ENCODE measurements at places on chromosomes 2 and 18.
A peak's percentile ranks its signal among the peaks of the same experiment; 100 is the strongest.

DNA sequence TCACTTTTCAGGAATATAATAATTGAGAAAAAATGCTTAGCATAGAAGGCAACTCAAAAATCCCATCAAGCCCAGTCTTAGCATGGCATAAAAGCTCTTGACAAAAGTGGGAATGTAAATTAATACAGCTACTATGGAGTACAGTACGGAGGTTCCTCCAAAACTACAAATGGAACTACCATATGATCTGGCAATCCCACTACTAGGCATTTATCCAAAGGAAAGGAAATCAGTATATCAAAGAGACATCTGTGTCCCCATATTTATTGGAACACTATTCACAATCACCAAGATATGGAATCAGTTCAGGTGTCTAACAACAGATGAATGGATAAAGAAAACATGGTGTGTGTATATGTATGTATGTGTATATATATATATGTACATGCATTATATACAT is 28.8 kb downstream of the ITGAV start:
- no peak for DNase-seq

GRCh38 chr2:43178602-43179542 is 47.5 kb downstream of the ZFP36L2 start:
- DNase-seq = peak; percentile 93

GRCh38 chr2:165989851-165990250 is 36.3 kb upstream of the TTC21B start:
- no peak for DNase-seq

DNA sequence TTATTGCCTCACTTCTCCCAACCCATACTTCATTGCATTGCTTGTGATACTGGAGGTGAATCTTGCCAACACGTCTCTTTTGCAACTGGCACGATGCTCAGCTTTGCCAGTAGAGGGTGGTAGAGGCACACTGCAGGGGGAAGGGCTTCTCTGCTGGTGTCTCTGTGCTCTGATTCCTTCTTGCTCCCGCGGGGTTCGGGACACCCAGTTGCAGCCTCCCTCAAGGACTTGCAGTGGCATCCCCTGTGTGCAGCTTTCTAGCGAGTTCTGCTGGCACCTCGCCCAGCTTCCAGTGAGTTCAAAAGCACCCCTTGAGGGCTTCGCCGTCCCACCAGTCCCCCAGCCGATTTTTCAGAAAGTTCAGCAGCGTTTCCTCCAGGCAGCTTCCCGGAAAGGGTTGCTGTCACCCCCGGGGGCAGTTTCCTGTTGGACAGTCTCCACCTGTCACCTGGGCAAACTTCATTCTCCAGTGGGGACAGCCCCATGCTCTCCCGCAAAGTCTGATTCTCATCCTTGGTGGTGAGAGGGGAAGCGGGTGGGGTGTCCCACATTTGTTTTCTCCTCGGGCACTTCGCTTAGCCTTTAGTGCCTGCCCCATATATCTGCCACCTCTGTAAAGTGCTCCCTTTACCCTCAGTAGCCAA is 35.4 kb upstream of the EN1 start:
- DNase-seq = peak; percentile 46

- DNase-seq = no peak
Observed at GRCh38 chr2:176128172-176128981, 1.1 kb upstream of the HOXD8 start.

GRCh38 chr2:127121353-127121752 is 14.4 kb upstream of the BIN1 start:
- DNase-seq = no peak

DNA sequence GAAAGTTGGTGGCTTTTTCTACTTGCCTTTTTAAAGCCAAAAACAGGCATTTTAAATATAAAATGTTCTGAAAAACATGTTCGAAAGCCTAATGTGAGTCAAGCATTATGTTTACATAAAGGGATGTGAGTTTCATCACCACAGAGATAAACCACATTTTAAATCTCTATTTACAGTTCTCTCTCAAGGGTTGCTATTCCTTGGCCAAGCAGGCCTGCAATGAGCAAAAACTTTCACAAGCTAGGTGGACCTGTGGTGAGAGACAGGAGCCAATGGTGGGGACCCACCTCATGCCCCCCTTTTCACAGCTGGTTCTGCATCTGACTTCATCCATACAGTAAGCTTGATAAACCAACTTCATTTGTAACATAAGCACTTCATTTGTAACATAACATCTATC is 65.1 kb downstream of the CUL3 start:
- DNase-seq = peak; percentile 68

- peak; percentile 69 for DNase-seq
Observed at GRCh38 chr2:191165176-191165643, 14.4 kb upstream of the STAT4 start.

DNA sequence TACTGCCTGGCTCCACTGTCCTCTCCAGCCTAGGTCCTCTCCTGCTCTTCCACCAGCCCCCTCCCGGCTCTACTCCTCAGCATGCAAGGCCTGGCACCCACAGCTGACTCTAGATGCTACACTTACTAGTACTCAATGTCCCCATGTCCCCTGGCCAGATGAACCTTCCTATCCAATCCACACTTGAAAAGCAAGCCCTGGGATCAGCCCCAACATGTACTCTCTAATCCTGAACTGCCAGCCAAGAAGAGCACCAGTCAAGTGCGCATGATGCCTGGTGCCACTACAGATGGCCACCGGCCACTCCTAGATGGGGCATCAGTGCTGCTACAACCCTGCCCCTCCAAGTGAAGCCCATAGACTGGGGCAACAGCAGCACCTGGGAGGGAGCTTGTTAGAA is 168.2 kb downstream of the STK39 start:
- no peak for DNase-seq

DNA sequence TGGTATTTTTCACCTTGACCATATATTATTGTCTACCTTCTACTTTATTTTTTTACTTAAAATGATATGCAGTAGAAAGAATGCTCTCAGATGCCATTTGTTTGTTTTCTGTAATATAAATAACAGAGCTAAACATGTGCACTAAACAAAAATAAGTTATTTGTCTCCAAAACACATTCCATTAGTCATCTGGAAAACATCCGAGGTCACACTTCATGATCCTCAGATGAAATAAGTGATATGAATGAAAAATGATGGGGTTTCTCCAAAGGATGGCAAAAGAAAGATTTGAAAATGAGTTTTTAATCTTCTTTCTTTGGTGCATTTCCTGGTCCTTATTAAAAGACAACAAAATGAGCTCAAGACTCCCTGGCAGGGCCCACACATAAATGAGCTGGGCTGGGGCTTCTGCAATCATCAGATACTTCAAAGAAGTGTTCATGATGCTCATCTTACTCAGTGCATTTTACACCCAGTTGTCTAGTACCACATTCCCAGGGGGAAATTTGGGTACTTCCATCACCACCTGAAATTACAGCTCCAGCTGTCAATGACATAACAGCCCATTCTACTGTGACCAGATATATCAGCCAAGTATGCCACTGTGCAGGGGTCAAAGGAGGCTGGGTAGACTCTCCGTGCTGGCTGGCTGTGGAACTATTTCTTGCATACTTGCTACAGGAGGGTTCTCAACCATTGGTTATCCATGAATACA is 283.5 kb downstream of the PID1 start:
- no peak for DNase-seq

DNA sequence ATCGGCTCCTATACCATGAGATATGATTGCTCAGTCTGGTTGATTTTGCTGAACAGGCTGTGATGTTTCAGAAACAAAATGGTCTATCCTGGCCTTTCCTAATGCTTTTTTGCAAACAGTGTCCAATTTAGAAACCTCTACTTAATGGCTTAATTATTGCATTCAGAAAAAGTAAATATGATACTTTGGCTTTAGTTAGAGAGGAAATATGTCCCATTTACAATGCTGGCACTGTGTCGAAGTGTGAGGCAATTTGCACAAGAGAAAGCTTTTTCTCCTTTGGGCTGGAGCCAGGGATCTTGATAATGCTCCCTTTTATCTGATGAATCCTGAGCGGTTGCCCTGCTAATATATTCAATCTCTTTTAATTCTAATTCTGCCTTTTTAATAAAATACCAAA is 418.9 kb downstream of the EPHA4 start:
- DNase-seq = no peak

- DNase-seq = no peak
Observed at GRCh38 chr2:217216316-217216715, 356.5 kb upstream of the TNP1 start.

DNA sequence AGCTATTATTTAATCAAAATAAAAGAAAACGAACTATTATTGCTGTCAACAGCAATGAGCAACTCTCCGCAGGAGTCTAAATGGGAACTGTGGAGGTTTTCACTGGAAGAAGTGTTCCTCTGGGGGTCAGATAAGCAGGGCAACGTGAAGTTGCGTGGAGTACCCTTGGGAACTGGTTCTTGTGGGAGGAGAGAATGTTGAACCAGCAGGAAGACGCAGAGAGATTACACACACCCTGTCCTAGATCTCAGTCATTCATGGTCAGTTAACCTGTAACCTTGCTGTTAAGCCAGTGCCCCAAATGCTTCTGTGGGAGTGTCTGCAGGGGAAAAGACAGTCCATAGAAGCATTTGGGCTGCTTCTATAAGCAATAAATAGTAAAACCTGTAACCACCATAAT is 20.4 kb upstream of the CABLES1 start:
- peak; percentile 59 for DNase-seq

Data from fibroblast of gingiva (primary cell).